ENCODE measurements at places on chromosomes 7 and 10.

DNA sequence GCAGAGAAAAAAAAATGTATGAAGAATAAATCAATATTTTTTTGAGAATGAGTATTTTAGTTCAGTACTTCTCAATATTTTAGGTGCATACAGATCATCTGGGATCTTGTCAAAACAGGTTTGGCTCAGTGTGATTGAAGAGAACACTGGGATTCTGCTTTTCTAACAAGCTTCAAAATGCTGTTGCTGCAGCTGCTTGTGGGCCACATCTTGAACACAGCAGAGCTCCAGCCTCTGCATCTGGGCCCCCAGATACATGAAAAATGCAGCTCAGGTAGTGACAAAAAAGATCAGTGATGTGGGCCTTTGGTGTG lies 1177.1 kb upstream of the C7orf33 start:
- DNase-seq, result no peak

DNA sequence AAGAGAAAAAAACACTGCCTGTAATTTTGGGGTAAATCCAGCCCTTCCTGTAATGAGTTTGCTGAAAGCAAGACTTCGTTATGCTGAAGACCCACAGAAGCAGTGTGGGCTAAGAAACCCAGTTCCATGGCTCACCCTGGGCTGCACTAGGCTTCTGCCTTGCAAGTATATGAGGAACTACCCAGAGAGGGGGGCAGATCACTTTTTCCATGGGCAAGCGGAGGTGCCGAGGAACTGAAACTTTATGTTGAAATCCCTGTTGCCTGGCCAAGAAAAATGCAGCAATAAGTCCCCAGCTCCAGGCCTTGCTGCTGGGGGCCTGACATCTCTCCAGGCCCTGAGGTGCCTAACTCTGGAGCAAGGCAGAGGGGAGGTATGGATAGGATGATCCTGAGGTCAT lies 8.5 kb downstream of the RASSF4 start:
- no peak for DNase-seq

DNA sequence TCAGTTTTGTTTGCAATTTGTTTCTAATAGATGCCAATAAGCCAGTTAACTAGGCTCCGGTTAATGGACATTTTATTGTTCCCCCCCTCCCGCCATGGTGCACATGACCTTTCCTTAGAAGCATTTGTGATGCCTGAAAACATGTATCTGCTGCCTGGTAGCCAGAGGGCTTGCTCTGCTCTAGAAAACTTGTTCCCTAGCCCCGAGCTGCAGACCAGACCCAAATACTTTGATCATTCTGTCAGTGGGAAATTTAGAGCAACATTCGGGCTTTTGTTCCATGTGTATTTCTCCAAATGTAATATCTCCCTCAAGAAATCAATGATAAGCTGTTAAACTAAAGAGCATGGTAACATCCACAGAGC lies 104.7 kb downstream of the EVX1 start:
- DNase-seq, result no peak

GRCh38 chr7:4131063-4131462 lies 551.0 kb upstream of the FOXK1 start:
- DNase-seq, result no peak

DNA sequence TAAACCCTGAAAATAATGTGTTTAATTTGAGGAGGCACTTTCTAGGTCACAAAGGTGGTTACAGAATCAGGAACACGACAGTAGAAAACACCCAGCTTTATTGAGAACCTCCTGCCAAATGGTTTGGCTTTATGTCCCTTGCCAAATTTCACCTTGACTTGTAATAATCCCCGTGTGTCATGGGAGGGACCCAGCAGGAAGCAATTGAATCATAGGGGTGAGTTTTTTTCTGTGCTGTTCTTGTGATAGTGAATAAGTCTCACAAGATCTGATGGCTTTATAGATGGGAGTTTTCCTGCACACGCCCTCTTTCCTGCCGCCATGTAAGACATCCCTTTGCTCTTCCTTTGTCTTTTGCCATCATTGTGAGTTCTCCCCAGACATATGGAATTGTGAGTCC lies 193.8 kb upstream of the KLF6 start:
- DNase-seq, result no peak

DNA sequence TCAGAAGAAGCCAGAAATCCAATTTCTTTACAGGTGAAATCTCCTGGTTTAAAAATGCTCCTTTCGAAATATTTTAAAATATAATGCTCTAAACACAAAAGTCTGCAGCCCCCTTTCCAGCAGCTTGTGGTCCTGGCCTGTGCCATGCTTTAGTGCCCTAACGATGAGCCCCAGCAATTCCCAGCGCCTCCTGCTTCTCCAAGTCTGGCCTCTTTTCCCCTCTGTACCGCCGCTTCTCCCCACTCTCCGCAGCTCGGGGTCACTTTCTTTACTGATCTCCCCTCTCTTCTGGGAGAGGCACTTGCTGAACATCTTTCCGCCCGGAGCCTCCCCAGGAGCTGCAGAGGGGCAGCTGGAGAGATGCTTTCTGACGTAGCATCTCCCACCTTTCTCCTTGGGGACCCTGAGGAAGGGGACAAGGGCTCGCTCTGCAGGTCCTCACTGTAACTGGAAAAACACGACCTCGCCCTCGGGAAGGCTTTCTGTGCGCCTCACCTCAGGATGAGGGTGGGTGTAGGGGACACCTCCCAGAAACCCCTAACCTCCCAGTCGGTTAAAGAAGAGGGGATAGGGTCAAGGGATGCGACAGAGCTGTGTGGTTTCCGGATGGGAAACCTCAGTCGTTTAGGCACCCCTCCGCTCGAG lies 565 bp upstream of the INA start:
- no peak for DNase-seq

DNA sequence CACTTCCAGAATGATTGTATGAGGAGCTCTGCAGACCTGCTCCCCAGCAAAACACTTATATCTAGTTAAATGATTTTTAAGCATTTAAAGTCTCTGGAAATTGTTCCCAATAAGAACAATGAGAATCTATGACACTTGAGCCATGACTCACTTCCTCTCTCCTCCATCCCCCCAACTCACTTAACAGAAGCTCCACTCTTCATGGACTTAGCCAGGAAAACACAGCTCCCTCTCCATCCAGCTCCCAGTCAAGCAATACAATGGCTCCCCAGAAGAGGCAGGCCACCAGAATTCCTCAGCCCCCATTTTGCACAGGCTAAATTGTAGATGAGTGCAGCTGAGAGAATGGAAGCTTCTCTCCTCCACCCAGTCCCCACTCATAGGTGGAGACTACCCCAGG lies 27.0 kb downstream of the AOC1 start:
- no peak for DNase-seq

DNA sequence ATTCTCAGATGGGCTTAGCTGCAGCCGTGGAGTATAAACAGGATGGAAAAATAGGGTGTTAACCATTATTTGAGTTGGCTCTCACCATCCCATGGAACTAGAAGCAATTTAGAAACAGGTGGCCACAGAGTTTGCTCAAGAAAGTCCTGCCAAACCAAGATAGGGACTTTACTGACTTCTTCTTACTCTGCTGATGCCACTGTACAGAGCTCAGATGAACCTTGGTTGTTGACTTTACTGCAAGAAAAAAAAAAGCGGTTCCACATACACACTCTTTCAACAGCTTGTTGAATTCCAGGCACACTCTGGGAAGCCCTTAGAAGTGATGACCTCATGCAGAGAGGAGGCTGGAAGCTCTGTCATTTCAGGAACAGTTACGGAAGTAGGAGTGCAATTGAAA lies 753.4 kb downstream of the NRG3 start:
- no peak for DNase-seq

DNA sequence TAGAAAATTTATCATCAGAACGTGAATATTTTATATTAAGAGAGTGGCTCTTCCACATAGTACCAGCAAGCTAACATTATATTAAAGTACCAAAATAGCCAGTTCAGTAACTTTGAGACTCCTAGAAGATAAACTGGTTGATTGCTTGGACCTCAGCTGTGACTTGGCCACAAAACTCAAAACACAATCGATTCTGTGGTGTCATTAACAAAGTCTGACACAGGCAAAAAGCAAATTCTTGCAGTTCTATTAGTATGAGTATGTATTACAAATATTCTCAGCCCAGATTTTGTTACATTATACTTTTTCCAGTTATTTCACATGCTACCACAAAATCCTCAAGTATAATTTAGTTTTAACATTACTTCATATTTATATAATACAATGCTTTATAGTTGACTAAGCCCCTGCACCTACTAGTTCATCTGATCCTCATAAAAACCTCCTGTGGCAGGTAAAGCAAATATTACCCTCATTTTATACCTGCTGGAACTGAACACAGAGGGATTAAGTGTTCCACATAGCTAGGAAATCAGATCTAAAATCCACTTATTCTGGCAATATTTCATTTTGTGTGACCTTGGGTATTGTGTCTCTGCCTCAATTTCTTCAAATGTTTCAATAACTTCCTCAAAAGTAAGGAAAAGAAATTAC lies 279.9 kb upstream of the MKLN1 start:
- no peak for DNase-seq

DNA sequence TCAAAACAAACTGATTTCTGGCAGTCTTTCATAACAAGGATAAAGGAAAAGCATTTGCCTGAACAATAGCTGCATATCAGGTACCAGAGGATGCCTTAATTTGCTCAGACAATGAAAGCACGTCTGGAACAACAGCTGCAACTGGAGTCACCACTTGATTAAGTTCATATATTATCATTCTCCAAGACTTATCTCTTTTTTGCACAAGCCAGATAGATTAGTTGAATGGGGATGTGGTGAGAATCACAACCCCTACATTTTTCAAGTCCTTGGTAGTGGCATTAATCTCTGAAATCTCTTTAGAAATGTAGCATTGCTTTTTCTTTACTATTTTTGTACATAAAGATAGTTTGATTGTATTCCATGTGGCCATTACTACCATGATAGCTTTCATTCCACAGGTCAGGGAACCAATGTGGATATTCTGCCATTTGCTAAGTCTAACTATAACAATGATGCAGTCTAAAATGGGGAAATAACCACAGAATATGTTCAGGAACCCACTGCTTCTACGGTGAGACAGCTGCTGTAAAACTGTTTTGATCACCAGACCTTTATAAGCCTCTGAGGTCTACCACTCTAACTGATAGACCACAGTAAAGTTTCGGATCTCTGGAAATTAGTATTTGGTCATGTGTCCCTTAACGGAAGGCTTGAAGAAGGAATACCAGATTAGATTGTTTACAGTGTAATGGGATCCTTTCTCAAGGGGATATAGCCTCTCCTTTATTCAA lies 1176.2 kb downstream of the DNAJB9 start:
- no peak for DNase-seq

GRCh38 chr10:114603948-114604347 lies 54.1 kb downstream of the ABLIM1 start:
- no peak for DNase-seq

DNA sequence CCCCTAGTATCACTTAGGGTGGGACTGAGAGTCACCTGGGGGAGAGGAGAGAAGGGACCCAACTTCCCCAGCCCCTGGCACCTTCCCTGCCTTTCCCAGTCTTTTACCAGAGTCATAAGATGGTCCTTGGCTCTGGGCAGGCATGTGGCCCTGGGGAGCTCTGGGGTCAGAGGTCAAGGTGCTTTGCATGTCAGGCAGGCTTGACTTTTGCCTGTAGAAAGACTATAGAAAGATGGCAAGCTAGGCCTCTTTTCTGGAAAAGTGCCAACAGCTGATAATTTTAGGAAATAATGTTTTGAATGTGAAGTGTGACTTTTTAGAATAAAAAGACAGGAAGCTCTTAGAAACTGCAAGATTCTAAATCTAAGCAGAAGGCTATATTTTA lies 67.5 kb downstream of the MKI67 start:
- no peak for DNase-seq
